ENCODE measurements at places on chromosomes 2 and 18.

DNA sequence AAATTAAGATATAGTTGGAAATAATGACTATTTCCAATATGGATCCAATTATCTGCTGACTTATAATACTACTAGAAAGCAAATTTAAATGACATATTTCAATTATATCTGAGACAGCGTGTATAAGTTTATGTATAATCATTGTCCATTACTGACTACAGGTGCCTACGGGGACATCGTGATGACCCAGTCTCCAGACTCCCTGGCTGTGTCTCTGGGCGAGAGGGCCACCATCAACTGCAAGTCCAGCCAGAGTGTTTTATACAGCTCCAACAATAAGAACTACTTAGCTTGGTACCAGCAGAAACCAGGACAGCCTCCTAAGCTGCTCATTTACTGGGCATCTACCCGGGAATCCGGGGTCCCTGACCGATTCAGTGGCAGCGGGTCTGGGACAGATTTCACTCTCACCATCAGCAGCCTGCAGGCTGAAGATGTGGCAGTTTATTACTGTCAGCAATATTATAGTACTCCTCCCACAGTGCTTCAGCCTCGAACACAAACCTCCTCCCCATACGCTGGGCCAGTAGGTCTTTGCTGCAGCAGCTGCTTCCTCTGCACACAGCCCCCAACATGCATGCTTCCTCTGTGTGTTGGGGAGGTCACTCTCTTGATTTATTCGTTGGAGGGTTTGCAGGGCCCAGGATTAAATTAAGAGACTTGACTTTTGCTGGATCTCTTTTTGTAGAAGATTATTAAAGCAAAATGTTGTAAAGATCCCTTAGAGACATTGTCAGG, 194.4 kb downstream of the RPIA start:
- no peak for DNase-seq

DNA sequence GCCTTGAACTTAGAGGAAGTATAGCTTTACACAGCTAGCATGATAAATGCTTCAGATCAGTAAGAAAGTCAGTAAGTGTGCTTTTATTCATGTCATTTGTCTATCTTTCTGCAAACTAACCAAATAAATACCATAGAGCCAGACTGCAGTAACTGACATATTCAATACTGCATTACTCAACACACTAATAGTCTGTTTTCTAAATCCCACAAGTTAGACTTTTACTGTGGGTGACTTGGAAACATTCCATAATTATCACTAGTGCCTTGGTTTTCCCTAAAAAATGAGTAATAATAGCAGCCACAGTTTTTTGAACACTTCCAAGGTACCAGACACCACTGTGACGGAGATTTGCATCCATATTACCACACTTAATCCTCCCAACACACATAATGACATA, 33.0 kb downstream of the ACVR1 start:
- no peak for DNase-seq

DNA sequence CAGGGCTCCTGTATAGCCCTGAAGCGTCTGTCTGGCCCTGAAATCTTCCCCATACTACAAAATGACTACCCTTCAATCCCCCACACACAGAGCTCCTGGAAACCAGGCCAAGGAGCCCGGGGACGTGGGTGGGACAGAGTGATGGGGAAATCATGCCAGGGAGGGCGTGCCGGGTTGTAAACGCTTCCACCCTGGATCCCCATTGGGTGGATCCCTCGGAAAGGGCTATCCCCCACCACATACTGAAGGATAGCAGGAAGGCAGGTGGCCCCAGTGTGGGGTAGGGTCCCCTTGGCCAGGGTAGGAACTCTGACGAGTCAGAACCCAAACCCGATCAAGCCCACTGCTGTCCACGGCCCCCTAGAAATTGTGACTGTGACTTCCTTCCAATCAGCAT, 91.7 kb downstream of the INHBB start:
- DNase-seq = no peak

DNA sequence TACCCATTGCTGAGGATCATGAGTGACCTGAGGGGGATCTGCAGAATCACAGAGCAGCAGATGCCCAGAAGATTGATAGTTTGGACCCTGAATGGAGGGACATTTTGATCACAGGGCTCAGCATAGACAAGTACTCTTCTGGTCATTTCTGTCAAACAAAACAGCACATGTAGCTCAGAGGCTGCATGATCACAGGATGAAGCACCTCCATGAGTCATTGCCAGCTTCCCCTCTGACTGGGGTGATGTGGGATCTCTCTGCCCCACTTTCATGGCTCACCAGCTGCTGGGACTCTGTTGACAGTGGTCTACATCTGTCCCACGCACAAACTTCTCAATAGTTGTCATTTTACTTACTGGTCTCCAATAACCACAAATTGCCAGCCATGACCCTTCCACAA, 264.1 kb downstream of the RPIA start:
- DNase-seq = no peak

DNA sequence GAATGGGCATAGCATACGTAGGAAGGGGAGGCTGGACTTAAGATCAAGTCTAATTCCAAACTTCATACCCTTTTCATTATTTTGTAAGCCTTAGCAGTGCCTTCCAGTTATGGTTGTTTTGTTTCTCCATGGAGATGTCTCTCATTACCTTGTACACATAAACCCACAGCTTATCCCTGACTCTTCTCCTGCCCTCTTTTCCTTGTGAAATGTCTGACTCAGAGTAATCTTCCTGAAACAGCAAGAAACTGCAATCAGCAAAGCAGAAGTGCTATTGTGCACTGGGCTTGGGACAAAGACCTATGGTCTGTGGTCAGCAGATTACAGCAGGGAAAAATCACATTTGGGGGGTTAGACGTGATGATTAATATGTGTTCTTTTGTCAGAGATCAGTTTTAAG, 176.7 kb downstream of the IKZF2 start:
- no peak for DNase-seq

DNA sequence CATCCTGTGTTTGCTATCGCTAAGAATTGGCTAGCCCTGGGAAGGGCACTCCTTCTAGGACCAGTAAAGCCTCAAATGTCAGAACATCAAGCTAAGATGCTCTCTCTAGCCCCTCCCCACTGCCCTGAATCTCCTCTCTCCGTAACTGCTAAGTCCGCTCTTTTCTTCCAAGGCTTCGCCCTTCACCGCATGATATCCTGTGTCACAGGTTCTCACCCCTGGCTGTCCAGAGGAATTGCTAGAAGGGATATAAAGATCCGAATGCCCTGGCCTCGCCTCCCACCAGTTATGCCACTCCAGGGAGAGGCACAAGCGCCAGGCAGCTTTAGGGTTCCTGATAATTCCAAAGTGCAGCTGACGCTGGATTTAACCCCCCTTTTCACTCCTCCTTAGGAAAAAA, 17.1 kb upstream of the GPR45 start:
- no peak for DNase-seq

DNA sequence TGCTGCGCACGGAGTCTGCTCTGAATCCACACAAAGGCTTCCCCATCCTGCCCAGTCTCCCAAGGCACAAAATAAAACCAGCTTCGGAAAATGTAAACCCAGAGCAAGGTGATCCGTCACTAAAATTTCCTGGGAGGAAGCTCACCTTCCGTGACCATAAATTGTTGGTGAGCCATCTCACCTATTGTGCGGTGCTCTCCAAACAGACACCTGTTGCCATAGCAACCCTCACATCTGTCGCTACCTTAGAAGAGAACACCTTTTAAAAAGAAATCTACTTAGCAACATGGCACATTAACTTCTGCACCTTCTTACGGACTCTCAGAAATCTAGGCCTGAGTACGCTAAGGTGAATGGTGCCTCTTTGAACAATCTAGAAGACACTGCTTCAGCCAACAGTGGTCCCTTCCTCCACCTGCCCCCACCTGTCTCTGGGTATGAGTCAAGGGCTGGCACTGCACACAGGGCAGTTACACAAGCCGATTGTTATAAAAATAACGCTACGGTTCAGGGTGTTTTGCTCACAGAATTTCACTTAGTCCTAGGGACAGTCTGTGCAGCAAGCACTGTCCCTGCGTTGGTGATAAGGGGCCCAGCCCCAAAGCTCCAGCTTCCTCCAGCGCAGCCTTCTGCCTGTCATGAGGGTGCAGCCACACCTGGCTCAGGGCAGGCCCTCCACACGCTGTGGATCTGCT, 114.9 kb upstream of the ID2 start:
- DNase-seq = no peak

DNA sequence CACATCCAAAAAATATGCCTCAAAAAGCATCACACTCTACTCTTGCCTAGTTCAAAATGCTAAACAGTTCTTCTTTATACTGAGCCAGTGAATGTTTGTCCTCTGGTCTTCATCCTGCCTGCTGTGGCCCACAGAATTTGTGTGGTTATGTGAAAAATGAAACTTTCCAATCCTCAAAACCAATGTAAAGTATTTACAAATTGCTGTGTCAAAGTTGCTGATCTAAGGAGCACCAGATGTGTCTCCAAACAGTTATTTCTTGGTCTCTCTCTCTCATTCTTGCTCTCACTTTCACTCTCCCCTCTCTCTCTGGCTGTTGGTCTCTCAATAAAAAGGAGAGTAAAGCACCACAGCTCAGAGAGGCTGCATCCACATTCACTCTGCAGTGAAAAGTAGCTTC, 23.0 kb downstream of the EPHA4 start:
- DNase-seq = no peak

- DNase-seq = no peak
Measured at GRCh38 chr18:12754511-12754910, 51.7 kb downstream of the PSMG2 start.

DNA sequence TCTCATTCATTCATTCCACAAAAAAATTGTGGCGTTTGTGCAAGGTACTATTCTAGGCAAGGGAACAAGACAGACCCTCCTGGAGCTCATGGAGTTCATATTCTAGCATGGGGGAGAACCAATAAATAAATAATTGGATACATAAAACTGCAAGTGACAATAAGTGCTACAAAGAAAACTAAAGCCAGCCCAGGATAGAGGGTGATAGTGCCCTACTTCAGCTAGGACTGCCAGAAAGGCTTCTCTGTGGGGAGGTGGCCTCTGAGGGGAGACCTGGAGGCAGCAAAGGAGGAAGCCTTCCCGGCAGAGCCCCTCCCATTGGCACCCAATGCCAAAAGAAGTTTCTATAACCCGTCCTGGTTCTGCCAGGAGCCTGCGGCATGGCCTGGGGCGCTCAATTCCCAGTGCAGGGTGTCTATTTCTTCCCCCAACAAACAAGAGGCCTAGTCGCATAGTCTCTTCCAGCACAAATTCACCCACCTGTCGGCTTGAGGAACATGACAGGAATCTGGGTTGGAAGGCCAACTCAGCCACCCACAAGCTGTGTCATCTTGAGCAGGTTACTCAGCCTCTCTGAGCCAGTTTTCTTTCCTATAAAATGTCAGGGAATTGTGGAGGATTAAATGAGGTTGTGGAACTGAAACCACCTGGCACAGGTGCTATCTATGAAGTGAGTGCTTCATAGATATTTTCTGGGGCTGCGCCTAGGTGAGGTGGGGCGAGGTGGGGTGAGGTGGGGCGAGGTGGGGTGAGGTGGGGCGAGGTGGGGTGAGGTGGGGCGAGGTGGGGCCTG, 94.3 kb downstream of the ZFP36L2 start:
- DNase-seq = no peak

- DNase-seq = no peak
Measured at GRCh38 chr2:178324077-178324476, 126.9 kb downstream of the PRKRA start.
